ENCODE measurements at places on chromosomes 11 and 22.

DNA sequence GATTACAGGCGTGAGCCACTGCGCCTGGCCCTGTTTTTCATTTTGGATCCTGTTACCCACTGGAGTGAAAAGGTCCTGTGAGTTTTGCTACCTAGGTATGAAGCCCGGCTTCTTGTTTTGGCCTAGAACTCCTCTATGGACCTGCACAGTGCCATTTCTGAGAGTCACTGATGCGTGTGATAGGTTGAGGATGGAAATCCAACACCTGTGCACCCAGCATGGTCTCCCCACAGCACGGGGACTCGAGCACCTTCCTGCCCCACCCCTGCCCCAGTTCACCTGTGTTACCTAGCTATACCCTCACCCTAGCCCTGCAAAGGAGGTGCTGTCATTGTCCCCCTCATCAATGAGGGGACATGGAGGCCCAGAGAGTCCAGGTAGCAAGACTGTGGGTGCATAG is 5.1 kb downstream of the FBLN1 start:
- no peak for DNase-seq

GRCh38 chr11:113045146-113045545 is 83.9 kb downstream of the NCAM1 start:
- peak; percentile 21 for DNase-seq

- DNase-seq = no peak
These were observed 1018.6 kb downstream of the TBC1D22A start for GRCh38 chr22:47781024-47781423.

DNA sequence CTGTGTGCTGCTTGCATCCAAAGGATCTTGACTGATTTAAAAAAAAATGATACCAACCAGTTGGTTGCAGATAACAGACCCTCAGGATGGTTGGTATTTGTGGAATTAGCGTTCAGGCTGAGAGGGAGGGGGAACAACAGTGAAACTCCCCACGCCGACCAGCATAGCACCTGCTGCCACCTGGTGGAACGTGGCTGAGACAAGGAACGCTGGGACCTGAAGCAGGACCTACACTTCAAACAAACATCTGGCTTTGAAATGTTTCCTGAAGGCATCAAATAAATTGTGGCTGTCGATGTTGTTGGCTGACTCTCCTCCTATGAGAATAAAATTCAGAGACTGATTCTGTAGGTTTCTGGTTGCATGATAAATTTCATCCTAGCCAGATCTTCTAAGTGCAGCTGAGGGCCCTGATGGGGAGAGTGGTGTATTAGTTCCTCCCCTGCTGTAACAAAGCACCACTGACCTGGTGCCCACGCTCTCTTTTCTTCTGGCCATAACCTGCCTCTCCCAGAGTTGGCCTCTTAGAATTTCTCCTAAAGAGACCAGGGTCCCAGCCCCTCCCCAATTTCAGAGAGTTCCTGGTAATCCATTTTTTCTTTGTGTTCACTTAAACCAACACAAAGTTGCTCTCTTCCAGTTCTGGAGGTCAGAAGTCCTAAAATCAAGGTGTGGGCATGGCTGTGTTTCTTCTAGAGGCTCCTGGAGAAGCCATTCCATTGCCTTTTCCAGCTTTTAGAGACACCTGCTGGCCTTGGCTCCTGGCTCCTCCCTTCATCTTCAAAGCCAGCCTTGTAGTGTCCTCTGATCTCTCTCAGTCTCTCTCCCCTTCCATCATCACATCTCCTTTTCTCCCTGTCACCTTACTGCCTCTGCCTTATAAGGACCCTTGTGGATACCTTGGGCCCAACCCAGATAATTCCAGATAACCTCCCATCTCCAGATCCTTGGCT is 17.3 kb downstream of the APOL2 start:
- DNase-seq = peak; percentile 71

DNA sequence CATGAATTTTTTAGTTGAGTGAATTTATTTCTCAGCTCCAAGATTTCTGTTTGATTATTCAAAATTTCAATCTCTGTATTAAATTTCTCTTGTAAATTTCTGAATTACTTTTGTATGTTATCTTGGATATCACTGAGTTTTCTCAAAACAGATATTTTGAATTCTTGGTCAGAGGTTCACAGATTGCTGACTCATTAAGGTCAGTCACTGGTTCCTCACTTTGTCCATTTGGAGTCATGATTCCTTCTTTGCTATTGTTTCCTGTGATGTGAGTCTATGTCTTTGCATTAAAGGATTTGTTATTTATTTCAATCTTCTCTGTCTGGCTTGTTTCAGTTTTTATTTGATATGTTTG is 10.2 kb upstream of the IL17RA start:
- DNase-seq = no peak

- no peak for DNase-seq
These were observed 56.5 kb downstream of the MIAT start for GRCh38 chr22:26713823-26714449.

- DNase-seq = no peak
These were observed 74.6 kb downstream of the CASP12 start for GRCh38 chr11:104823657-104824056.

DNA sequence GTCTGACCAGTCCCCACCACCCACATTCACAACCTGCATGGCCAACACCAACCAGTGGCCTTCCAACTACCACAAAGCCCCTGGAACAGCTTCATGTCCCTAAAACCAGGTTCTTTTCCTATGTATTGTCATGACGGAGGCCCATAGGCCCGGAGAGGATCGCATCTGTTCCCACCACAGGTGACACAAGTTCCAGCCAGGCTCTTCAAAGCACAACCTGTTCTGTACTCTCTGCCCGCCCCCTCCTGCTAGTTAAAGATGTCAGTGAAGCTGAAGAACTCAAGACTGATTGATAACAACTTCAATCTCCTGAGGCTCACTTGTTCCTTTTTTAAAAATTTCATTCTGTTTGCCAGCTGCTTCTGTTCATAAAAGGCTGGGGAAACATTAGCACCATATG is 121.1 kb upstream of the GUCY1A2 start:
- no peak for DNase-seq

DNA sequence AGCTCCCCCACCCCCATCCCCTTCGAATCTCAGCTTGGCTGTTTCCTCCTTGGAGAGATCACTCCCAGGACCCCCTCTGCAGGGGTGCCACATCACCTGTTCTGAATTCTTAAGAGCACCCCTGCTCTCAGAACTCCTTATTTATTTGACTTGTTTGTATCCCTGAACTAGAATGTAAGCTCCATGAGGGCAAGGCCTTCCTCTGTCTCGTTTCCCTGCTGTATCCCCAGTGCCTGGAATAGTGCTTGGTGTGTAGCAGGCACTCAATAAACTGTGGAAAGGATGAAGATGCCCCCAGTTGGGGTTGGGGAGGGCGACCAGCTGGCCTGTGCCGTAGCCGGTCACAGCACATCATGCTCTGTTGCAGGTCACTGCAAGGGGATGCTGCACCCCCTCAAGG is 3.6 kb upstream of the MDK start:
- DNase-seq = no peak

DNA sequence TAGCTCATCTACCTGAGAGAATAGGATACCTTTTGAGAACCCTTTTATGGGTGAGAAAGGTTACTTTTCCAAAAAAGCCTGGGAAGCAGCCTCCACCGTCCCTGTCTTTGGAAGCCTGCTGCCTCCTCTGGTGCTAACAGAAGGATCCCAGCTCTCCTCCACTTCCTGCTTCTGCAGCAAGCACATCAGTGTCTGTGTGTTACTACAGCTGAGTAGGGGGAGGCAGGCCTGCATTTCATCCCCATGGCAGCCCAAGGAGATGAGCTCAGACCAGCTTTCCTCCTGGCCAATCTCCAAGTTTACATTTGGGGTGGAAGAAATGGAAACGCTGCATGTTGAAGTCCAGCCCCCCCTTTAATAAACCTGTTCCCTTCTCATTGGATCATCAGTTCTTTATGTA is 7.4 kb upstream of the CCDC34 start:
- no peak for DNase-seq

DNA sequence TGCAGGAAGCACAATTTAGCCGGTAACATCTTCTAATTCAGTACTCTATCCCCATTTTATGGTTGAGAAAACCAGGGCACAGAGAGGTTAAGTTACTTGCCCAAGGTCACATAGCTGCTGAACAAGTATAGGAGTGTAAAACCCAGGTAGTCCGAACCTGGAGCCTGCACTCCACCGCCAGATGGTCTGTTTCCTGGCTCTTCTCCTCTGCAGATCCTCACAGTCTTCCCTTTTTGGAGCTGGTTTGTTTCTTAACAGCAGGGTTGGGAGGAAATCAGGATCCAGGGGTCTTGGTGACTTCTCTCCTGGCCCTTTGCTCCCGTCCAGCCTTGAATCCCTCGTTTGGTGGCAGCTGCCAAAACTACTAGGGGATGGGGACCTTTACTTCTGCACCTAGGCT is 12.0 kb downstream of the TSPAN18 start:
- no peak for DNase-seq

GRCh38 chr11:120212259-120212878 is 1.5 kb downstream of the OAF start:
- no peak for DNase-seq

DNA sequence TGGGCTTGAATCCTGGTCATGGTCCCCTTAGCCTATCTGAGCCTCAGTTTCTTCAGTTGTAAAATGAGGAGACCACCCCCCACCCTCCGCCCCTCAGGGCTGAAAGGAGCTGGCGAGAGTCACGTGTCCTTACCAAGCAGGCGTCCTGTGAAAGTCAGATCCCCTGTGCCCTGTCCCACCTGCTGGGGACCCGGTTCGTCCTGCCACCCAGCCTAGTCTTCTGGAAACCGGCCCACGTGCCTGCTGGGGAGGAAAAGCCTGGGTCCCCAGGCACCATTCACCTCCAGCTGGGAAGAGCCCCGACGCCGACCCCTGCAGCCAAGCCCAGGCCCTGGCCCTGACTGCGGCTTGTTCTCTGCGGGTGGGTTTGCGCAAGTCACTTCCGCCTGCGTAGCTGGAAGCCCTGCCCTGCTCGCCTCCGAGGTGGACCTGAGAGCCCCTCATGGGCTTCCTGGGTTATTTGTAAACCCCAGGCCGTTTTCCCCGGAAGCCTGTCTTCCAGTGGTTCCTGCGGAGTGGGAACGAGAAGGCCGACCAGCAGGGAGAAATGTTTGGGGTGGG is 679 bp upstream of the SSH3 start:
- DNase-seq = peak; percentile 84

DNA sequence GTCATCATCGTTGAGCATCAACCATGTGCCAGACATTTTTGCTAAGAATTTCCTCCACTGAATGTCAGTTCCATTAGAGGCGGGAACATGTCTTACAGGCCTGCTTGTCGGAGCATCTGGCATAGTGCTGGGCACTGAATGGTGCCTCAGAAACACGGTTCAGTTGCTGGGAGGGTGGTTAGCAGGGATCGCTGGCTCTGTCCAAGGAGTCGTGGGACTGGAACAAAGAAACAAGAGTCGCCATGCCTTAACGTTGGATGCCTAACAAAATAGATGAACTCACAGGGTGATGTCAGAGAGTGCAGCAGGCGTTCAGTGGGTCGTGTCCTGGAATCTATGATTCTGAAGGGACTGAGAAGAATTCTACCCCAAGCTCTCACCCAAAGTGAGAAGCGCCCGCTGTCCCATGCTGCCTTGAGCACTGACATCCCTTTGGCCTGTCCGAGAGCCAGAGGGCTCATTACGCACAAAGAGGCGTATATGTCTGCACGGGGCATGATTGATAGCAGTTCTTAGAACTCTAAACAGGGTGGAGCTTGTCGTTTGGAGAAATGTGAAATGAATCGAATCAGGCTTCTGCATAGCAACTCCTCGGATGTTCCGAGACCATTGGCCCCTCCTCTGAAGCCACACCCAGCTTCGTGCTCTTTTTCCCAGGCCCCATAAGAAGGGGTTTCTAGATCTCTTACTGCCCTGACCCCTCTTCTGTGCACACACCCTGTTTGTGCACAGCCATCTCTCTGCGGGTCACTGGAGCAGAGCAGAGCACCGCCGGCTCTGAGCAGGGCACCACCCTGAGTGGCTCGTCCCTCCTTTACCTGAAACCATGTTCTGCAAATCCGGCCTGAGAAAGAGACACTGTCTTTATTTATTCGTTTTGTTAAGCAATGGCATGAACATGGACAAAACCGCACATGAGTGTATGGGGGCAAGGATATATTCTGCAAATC is 113.1 kb upstream of the B3GAT1 start:
- DNase-seq = no peak

DNA sequence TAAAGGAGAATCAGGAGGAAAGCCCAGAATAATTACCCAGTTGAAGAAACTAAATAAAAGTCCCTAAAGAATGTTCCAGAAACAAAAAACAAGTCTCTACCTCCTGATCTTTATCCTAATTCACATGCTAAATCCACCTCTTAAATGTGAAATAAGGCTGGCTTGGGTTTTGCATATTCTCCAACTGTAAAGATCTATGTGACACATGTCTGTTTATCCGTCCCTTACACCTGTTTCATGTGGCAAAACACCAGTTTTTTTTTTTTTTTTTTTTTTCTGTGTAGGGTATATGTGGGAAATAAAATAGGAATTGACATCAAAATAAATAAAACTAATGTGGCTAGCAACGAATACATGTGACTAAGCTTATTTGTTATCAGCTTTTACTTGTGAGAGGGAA is 70.5 kb downstream of the NARS2 start:
- no peak for DNase-seq

- no peak for DNase-seq
These were observed 64.2 kb downstream of the KREMEN1 start for GRCh38 chr22:29136782-29137700.

DNA sequence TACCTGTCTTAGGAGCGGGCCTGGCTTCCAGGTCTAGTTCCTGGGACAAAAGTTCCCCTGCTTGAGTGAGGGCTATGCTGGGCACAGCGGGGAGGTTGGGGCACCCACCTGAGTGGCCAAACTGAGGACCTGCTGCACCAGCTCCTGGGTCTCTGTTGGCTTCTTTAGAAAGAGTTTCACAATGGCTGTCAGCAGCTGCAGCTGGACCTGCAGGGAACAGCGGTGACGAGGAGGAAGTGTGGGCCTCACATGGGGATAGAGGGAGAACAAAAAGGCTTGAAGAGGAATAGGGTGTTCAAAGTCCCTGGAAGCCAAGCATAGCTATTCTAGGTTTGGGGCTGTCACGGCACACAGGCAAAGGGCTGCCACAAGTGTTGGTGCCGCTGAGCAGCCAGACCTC is 26.7 kb upstream of the RASL10A start:
- no peak for DNase-seq

DNA sequence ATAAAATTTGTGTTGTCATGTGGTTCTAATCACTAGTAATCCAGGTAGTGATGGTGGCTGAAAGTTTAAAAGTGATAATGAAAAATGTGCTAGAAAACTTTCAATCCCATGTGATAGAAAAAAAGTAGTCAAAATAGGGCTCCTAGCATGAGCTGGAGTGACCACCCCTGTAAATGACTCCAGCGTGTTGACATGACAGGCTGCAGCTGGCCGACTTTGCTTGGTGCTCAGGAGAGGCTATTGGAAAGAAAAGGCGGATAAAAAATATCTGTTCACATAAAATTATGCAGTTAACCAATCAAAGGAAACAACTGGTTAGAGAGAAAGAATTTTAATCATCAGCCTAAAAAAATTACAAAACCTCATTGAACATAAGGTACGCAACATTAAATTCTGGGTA is 16.9 kb upstream of the MTCH2 start:
- DNase-seq = no peak

- DNase-seq = no peak
These were observed 11.4 kb upstream of the TBX1 start for GRCh38 chr22:19748991-19749664.

GRCh38 chr11:72828081-72828567 is 13.9 kb downstream of the ATG16L2 start:
- DNase-seq = no peak
